ENCODE measurements at places on chromosomes 5 and 9.

DNA sequence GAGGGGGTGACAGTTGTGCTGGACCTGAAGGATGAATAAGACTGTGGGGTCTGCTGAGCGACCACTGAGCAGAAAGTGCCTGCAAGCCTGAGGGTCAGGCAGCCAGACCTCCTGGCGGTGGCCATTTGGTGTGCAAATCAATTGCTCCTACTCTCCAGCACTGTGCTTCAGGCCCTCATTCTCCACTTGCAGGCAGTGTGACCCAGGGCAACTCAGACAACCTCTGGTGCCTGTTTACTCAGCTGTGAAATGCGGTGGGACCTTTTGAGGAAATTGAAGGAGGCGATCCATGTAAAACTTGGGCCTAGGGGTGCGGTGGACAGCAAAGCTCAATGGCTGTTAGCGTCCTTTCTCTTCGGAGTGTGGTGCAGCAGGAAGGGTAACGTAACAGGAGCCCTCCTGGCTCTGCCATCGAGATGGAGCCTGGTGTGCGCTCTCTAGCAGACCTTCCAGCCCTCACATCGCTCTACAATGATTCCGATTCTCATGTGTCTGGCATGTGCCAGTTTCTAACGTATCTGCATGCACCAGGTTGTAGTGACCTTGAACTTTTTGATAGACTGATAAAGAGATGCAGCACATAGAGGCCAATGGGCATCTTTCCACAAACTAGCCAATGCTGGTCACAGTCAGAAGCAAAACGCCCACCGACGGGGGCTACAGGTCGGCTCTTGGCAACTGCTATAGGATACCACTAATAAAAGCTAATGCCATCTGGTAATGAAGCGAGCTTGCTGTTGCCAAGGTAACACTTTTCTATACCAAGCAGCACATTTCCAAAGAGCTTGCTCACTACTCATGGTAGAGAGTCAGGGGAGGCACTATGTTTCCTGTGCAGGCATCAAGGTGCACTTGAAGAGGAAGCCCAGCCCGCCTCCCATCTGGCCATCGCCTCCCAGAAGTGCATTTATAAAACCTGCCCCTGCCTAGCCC is 159.7 kb upstream of the RAPGEF1 start:
- DNase-seq = no peak

- DNase-seq = peak; percentile 66
Observed at GRCh38 chr5:138726848-138727247, 26.4 kb upstream of the CTNNA1 start.

- no peak for DNase-seq
Observed at GRCh38 chr9:114409103-114409780, 21.5 kb upstream of the AKNA start.

GRCh38 chr5:141272906-141273305 is 27.7 kb downstream of the PCDHB15 start:
- no peak for DNase-seq

DNA sequence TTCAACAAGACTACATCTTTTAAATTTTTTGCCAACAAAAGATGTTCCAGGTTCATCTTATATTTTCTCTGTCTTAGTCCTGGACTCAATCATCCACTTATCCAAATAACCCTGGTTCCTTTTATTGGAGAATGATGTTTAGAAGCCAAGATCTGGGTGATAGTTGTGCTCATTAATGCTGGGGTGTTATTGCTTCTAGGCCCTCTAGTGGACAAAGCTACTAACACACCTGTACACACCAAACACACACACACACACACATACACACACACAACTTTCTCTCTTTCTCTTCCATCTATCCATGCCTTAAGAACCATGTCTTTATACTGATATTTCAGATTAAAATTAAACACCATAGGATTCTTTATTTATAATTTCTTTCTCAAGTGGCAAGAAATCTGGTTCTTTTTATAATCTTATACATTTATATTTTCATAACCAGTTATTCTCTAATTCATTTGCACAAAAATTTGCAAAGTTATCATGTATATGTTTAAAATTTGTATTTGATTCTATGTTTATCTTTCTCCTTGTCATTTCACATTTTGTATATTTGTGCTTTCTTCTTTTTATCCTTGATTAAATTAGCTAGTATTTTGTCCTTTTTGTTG is 179.1 kb upstream of the SMIM23 start:
- DNase-seq = no peak

GRCh38 chr5:121833617-121834016 is 18.1 kb upstream of the FTMT start:
- DNase-seq = no peak

- DNase-seq = no peak
Observed at GRCh38 chr9:137412431-137412830, 10.5 kb downstream of the EXD3 start.

GRCh38 chr5:128254789-128255188 is 171.2 kb downstream of the SLC12A2 start:
- DNase-seq = no peak

DNA sequence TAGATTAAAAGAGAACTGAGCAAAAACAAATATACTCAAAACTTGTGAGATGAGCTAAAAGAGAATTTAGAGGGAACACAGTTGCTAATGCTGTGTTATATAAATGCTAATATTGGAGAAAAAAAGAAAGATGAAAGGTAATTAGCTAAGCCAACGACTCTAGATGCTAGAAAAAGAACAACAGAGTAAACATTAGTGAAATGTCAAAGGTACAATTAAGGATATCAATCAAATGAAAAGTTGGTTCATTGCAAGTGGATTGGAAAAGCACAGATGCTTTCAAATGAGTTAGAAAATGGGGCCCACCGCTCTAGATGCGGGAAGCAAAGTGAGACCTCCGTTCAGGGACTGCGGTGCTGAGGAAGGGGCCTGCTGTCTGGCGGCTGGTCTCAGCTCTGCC is 17.9 kb upstream of the BARHL1 start:
- DNase-seq = no peak

- peak; percentile 23 for DNase-seq
Observed at GRCh38 chr5:132674671-132675506, 1.1 kb downstream of the IL4 start.

GRCh38 chr9:124013309-124014210 is 2.0 kb downstream of the LHX2 start:
- DNase-seq = no peak

DNA sequence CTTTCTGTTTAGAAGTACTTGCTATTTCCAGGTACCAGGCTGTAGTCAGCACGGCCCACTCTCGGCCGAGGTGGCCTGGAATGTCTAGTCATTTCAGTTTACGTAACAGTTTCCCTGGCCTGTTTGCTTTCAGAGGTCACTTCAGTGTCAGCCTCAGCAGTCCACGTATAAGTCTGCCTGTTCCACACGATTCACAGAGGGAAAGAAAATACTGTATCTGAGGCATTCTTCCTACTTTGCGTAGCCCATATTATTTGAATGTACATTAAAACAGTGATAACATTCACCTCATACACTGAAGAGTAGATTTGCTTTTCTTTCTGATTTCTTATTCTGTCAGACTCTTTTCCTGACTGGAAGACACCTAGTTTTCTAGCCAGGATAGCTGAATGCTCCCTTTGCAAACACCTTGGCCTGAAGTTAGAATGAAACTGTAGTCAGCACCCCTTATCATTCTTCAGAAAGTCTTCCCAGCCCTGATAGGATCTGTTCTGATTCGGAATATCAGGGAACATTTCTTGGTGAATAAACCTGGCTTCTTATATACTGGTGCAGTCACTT is 140.9 kb downstream of the AOPEP start:
- no peak for DNase-seq

- DNase-seq = no peak
Observed at GRCh38 chr5:2378976-2379375, 372.5 kb downstream of the IRX2 start.

GRCh38 chr5:61802456-61802855 is 470.4 kb downstream of the ZSWIM6 start:
- DNase-seq = no peak

DNA sequence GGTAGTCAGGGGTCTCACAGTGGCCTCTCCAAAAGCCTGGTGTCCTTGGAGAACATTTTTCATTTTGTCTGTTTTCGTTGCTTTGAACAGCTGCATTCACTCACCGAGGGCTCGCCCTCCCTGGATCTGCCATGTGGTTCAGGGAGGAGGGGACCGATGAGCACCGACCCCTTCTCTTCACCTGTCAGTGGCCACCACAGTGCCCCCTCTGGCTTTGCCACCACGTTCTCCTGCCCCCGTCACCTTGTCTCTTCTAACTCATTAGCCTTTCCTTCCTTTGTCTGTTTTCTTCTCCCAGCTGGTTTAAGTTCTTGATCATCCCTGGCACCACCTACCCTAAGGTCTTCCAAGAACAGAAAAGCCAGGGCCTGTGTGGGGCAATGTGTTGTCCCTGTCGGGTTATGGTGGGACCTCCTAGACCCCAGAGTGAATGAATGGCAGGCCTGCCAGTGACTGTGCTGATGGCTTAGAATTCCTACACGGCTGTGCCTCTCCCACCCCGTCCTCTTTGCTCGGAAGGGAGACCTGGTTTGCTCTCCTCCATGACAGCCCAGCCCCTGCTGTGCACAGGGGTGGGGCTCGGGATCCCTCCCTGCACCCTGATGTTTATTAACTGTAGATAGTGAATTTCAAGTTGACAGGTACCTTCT is 90.0 kb downstream of the ANKRD33B start:
- no peak for DNase-seq

DNA sequence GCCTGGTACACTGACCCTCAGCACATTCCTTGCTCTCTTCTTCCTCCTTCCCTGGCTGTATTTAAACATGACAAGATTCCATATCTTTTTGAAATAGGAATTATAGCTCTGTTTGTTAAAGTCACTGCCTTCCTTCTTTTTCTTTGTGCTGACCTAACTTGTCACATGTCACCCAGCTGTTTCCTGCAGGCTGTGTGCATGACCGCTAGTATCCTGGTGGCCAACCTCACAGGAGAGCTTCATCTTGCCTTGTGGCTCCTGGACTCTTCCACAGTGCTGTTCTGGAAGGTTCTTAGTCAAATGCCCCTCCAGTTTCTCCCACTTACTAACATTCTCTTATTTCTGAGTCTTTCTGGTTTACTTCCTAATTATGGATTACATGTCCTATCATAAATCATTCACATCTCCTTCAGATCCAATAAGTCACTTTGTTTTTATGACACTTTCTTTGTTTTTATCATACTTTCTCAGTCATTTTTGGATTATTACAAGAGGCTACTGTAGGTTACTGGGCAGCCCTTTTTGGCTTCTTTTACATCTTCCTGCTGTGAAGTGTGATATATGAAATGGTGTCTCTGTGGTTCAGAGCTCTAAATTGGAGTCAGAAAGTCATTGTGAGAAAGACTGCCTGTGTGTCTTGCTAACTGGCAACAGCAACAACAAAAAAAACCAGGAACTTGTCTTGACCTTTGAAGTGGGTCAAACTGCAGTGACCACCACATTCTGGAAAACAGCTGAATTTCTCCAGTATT is 463.6 kb upstream of the DAP start:
- DNase-seq = no peak

DNA sequence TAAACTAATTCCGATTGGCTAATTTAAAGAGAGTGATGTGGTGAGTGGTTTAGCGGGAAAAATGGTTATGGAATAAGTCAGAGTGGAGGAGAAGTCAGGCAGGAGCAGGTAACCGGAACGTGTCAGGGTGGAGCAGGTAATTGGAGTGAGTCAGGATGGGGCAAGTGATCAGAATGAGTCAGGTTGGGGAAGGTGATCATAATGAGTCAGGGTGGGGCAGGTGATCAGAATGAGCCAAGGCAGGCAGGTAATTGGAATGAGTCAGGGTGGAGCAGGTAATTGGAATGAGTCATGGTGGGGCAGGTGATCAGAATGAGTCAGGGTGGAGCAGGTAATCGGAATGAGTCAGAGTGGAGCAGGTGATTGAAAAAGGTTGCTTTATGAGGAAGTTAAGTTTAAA is 101.4 kb downstream of the TMEM167A start:
- no peak for DNase-seq

DNA sequence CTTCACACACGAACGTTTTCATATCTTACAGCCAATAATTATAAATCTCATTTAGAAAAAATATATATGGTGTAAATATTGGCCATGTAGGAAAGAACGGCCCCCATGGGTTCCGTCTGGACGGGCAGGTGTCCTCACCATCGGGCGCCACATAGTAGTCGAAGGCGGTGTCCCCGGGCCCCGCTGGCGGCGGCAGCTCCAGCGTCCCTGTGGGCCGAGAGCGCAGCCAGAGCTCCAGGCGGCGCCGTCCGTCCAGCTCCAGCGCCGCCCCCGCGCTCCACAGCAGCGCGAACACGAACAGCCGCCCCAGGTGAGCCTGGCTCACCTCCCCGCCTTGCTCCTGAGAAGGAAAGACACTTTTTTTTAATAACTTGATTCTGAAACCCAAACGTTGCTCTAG is 134.6 kb downstream of the DNAH5 start:
- no peak for DNase-seq

DNA sequence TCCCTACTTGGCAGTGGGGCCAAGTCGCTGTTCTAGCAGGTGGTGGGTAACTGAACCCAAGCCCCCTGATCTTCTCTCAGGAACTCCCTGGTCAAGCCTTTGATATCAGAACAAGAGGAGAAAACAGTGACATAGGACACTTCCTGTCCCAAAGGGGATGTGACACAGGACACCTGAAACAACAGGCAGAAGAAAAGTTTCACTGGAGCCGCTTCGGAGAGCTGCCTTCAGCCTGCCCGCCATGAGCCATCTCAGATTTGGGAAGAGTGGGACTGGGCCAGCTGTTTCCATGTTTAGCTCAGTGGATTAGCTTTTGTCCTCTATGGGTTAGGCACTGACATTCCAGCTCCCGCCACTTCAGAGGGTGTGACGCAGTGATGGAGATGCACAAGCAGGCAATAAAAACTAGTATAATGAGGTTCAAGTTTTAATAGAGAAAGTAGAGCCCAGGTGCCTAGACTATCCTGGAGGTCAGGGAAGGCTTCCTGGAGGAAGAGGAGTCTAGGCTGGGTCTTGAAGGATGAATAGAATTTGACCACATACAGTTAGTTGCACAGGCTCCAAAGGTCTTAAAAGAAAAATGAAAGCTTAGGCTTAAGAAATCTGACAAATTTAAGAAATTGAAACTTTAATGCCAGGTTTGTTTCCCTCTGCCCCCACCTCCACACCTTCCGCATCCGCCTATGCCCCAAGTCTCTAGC is 104.1 kb upstream of the SPRY4 start:
- DNase-seq = no peak

DNA sequence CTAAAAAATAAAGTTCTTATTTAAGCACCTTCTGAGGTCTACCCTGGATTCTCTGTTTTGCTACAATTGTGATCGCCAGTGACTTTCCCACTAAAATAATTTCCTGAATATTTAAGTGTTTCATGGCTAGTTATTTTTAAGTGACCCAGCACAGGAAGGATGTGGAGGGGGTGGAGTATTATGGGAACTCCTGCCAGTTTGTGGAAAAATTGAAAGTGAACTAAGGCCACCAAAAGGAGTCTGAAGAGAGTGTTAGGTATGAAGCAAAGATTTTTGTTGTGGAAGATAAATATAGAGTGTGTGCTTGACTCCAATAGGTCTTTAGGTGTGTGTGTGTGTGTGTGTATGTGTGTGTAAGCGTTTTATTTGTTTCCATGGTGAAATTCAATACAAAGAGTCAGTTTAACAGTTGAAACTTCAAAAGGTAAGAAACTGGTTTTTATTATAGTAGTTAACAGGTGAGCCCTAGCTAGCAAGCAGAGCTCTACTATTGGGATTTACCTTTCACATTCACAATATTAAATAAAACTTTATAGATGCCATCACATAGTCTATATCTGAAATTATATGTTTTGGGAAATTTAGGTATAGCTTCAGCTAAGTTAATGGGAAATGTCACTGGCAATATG is 25.6 kb downstream of the RASGRF2 start:
- DNase-seq = no peak

- DNase-seq = no peak
Observed at GRCh38 chr9:137318602-137319001, 16.5 kb upstream of the NRARP start.

GRCh38 chr5:74865804-74866595 is at the start of gene FAM169A:
Gene FAM169A (minus strand): TSS chr5:74866387. CDS start chr5:74841676, 24,711 bp downstream.
- peak; percentile 50 for DNase-seq

- no peak for DNase-seq
Observed at GRCh38 chr9:75369989-75370388, 281.7 kb downstream of the OSTF1 start.

All from activated CD8-positive, alpha-beta T cell treated with anti-CD3 and anti-CD28 coated beads for 36 hours (primary cell).